Activated CD8-positive, alpha-beta memory T cell treated with anti-CD3 and anti-CD28 coated beads for 24 hours (primary cell): ENCODE measurements at places on chromosomes 6 and 20.
A peak's percentile ranks its signal among the peaks of the same experiment; 100 is the strongest.

GRCh38 chr20:22567944-22568871 lies 16.2 kb downstream of the FOXA2 start:
- no peak for DNase-seq

DNA sequence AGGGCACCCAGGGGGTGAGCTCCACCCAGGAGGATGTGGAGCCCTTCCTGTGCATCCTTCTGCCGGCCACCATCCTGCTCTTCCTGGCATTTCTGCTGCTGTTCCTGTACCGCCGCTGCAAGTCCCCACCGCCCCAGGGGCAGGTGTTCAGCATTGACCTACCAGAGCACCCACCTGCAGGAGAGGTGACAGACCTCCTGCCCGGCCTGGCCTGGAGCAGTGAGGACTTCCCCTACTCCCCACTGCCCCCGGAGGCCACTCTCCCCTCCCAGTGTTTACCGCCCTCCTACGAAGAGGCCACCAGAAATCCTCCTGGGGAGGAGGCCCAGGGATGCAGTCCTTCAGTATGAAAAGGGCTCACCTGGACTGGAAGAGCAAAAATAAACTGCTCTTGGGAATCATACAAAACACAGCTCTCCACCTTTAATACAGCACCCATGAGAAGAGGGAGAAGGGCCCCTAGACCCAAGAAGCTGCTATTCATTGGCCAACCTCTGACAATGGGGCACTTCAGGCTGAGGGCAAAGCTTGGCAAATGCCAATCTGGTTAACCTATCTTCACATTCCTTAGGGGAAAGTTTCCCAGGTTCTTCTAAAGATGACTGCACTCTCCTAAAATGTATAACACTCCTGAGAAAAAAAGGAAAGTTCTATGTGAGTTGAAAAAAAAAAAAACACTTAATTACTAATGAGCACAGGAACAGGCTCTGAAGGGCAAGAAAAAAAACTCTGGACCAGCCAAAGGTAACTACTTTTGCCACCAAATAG lies 5.0 kb downstream of the SMIM28 start:
- no peak for DNase-seq

GRCh38 chr20:31708736-31709534 lies 13.7 kb downstream of the BCL2L1 start:
- DNase-seq = no peak

DNA sequence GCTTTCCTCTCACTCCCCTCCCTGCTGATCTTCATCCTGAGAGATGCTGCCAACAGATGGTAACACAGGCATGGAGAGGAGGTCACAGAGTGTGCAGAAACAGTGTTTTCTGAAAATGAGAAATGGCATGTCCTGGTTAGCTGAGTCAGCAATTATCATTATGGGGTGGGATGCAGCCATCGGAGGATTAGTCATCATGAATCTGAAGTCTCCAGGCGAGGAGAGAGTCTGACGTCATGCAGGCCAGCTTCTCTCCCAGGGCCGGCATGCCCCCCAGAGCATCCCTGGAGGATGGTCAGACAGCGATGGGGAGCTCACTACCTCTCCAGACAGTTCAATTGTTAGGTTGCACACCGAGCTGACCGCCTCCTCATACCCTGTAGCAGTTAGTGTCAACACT lies 4.7 kb upstream of the GTSF1L start:
- no peak for DNase-seq

DNA sequence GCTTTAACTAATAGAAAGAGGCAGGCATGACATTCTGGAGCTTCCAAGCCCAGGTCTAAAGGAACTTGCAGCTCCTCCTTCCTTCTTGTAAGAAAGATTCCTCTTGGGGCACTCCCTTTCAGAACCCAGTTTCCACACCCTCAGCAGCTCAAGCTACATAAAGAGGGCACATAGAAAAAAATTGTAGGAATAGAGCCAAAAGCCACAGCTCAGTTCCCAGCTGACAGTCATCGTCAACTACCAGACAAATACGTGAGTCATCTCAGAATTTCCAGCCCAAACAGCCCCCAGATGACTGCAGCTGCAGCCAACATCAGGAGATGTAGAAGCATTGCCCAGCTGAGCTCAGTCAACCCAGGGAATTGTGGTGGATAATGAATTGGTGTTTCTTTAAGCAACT lies 349.8 kb upstream of the ARID1B start:
- DNase-seq = no peak

- peak; percentile 74 for DNase-seq
Observed at GRCh38 chr6:29631860-29632731, 887 bp downstream of the GABBR1 start.

- no peak for DNase-seq
Observed at GRCh38 chr6:15042938-15043337, 202.9 kb upstream of the JARID2 start.

DNA sequence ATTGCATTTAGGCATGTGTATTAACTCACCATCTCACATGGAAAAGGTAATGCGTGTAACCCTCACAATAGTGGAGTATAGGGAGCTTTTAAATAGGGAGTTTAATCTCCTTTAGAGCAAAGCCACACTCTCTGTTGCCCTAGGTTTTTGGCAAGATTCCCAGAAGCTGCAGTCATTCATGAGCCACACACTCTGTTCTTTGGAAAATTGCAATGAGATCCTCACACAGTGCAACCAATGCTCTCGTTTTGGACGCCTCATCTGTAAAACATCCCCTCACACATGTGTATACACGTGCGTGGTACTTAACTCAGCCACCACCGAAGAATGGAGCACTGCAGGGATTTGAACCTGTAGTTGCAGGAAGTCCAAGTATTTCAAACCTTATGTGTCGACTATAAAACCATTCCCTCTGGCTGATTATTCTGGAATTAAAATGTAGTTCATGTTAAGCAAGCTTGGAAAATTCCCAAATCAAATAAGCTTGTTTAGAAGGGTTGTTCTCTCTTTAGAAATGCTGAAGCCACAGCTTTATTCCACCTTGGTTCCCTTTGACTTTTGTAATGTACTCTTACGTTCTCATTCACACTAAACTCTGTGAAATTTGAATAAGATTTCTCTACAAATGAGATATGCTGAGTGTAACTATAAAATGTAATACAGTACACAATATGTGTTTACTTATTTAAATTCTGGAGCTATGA lies 489.8 kb upstream of the MANEA start:
- no peak for DNase-seq
